ENCODE measurements at places on chromosomes 11 and 22.

GRCh38 chr22:29325785-29326315, 10.4 kb upstream of the RASL10A start:
- DNase-seq = no peak

- DNase-seq = no peak
Observed at GRCh38 chr22:47062126-47062525, 299.7 kb downstream of the TBC1D22A start.

DNA sequence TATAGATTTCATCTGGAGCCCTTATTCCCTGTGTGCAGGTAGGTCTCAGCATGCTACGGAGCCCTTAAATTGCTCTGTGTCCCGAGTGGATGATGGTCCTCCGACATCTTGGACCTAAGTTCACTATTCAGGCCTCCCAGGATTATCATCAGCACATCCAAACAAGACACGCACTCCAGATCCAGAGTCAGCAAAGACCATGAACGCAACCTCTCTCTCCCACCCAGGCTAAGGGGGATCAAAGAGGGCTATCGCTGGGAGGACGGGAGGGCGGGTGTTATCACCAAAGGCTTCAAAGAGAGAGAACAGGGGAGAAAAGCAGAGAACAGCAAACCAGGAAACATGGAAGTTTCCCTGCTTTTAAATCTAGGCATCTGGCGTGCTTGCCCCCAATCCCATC, 659.4 kb downstream of the TBC1D22A start:
- DNase-seq = no peak

- no peak for DNase-seq
Observed at GRCh38 chr22:39953101-39953500, 7.1 kb upstream of the TMA7B start.

DNA sequence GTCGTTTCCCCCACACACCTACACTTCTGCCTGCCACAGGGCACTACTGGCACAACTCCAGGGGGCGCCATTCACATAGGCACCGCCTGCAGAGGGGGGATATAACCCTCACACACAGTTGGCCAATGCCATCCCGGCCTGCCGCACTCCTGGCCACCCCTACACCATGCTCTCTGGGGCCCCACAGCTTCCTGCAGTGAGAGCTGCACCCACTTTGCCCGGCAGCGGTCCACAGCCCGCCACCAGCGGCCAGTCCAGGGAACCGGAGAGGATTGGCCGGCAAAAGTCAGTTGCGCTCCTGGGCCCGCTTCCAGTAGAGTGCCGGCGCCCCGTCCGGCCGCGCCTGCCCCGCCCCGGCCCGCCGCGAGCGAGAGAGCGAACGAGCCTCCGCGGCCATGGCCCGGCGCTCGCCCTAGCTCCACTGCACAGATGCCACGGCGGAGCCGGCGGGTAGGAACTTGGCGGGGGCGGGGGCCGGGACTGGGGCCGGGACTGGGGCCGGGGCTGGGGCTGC, 25.6 kb upstream of the SUSD2 start:
- peak; percentile 62 for DNase-seq

DNA sequence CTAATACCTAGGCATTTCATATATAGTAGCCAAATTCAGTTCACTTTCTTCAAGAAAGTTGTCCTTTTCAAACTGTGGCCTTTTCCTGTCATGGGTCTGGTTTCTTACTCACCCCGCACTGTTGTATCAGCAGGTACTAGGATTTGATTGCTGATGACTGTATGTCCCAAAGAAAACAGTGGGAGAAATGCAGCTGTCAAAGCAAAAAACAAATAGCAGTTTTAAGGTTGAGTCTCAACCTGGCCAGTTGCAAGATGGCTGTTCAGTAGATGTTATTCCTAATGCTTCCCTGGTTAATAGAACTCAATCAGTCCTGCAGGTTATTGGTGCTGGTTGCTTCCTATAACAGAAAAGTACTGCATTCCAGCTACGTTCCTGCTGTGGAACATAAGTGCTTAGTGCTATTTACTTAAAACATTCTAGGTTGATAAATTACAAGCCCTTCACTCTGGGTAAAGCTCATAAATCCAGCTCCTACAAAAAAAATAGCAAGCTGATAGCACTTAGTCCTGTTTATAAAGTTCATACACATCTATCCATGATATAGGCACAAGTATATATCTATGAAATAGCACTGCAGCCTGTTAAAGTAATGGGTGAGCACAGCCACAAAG, 26.6 kb downstream of the NF2 start:
- peak; percentile 26 for DNase-seq

DNA sequence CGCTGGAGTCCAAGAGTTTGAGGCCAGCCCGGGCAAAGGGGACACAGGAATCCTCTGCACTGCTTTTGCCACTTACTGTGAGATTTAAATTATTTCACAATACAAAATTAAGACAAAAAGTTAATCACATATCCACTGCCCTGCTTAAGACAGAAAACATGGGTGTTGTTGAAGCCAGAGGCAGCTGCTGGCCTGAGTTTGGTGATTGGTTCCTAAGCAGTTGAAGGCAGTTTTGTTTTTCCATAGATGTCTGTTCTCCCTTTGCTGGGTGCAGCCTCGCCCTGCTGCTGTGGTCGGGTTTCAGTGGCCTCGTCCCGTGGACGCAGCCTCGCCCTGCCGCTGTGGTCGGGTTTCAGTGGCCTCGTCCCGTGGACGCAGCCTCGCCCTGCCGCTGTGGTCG, 70.2 kb upstream of the PPP6R3 start:
- DNase-seq = no peak

DNA sequence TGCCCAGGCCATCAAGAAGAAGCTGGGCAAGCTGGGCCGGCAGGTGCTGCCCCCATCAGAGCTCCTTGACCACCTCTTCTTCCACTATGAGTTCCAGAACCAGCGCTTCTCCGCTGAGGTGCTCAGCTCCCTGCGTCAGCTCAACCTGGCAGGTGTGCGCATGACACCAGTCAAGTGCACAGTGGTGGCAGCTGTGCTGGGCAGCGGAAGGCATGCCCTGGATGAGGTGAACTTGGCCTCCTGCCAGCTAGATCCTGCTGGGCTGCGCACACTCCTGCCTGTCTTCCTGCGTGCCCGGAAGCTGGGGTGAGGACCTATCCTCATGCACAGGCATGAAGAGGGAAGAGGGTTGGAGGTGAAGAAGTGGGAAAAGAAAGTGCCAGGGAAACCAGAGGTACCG, 5.3 kb upstream of the NHERF4 start:
- no peak for DNase-seq

- DNase-seq = no peak
Observed at GRCh38 chr11:102603576-102603975, 21.6 kb downstream of the MMP20 start.

DNA sequence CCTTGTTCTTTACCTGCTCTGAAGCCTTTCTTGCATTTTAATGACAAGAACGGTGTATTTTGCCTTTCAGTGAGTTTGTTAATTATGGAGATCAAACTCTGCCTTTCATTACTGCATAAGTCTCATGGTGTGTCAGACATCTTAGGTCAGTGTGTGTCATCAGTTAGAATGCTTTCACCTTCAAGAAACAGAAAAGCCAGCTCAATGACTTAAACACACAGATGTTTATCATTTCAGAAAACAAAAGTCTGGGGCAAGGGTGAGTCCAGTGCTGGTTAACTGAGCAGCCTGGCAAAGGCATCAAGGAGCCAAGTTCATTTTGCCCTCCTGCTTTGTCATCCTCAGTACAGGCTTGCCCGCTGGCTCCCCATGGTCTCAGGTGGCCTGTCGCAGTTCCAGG, 54.5 kb downstream of the PACS1 start:
- no peak for DNase-seq

DNA sequence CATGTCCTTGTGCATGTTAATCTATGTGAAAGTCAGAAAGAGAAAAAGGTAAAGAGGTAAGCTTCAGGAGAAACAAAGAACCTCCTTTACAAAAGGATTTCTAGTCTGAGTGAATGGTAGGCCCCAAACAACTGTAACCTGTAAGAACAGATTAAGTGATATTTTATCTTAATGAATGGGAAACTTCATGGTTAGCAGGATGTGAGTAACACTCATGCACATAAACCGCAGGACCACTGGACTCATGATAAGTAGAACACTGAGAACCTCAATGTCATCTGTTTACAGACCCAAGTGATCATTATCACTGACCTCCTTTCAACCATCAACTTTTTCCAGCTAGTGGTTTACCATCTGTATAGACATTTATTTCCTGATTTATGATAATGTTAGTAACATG, 19.9 kb downstream of the OR8G5 start:
- peak; percentile 66 for DNase-seq
